AG09309 (cell line): ENCODE measurements at places on chromosomes 5 and 9.

DNA sequence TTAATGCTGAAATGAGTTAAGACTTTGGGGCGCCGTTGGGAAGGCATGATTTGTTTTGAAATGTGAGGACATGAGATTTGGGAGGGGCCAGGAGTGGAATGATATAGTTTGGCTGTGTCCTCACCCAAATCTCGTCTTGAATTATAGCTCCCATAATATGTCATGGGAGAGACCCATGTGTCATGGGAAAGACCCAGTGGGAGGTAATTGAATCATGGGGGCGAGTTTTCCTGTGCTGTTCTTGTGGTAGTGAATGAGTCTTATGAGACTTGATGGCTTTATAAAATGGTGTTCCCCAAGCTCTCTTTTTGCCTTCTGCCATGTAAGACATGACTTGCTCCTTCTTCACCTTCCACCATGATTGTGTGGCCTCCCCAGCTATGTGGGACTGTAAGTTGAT lies 5.1 kb downstream of the SLC25A48 start:
- no peak for DNase-seq

DNA sequence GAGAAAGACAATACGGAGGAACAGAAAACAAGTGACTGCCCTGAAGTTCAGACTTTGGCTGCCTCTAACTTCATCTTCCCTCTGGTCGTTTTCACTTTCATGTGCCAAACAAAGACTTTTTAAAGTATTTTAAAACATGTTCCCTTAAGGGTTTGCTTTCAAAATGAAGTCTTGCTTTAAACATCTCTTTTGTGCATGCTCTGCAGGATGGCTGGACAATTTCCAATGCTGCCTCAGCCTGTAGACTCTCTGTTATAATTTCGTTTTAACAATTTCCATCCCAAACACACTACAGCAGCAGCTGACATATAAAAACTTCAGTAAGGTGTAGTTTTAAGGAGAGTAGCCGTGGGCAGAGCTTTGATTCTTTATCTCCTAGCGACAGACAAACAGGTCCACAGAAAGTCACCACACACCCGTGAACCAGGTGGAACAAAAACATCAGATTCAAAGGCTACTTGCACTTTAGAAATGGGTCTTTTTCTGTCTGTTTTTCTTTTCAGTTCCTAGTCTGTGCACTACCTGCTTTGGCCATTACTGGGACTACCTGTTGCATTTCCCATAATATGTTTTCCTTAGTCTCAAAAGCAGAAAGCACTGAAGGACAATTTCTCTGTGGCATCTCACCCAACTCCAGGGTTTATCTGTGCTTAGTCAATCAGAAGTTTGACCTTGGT lies 308.9 kb downstream of the DTWD2 start:
- DNase-seq = no peak

GRCh38 chr9:69535911-69536310 lies 136.3 kb downstream of the APBA1 start:
- peak; percentile 11 for DNase-seq

DNA sequence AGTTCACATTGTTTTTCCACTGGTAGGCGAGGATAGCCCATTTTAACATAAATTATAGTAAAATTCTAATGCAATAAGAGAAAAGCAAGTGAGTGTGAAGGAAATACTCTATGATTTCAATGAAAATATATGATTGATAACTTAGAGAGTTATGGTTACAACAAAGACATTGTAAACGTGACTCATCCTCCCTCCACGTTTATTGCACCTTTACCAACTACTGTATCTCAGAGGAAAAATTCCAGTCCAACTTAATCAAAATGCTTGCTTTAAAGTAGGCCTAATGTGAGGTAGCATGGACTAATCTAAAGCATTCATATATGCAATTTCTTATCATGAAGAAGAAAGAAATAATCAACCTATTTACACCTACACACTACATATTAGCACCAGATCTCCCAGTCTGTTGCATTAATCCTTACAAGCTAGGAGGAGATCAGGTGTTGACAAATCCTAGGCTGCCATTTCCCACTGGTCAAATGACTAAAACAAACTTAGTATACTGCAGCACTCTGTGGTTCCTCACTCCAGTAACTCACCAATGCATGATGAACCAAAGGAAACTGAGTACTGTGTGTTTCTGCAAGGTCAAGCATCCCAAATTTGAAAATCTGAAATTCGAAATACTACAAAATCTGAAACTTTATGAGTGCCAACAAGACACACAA lies 41.7 kb downstream of the ECPAS start:
- DNase-seq = no peak

GRCh38 chr5:12250454-12250853 lies 346.2 kb upstream of the CTNND2 start:
- DNase-seq = no peak

GRCh38 chr9:87684627-87685219 lies 41.2 kb upstream of the CTSL start:
- DNase-seq = no peak
